ENCODE measurements at places on chromosomes 2 and 18. TPM values are rescaled to one million over a fixed set of nuclear protein-coding genes. Genes with fewer than 3 reads are reported as not detected.

DNA sequence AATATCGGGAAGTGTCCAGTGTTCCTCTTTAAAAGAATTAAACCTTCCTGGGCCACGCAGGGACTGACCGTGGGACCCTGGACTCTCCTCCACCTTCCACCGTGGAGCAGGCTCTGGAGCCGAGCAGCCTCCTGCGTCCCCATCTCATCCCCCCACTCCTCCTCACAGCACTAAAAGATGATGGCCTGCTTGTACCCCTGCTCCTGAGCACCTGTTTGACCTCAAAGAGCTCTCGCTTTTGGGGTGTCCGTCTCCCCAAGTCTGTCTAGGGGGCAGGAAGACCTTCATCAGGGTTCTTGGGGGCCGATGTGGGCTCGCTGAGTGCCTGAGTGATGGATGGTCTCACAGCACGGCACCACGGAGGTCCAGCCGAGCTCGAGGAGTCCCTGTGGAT lies 1.2 kb upstream of the SDC1 start:
- DNase-seq, result no peak

DNA sequence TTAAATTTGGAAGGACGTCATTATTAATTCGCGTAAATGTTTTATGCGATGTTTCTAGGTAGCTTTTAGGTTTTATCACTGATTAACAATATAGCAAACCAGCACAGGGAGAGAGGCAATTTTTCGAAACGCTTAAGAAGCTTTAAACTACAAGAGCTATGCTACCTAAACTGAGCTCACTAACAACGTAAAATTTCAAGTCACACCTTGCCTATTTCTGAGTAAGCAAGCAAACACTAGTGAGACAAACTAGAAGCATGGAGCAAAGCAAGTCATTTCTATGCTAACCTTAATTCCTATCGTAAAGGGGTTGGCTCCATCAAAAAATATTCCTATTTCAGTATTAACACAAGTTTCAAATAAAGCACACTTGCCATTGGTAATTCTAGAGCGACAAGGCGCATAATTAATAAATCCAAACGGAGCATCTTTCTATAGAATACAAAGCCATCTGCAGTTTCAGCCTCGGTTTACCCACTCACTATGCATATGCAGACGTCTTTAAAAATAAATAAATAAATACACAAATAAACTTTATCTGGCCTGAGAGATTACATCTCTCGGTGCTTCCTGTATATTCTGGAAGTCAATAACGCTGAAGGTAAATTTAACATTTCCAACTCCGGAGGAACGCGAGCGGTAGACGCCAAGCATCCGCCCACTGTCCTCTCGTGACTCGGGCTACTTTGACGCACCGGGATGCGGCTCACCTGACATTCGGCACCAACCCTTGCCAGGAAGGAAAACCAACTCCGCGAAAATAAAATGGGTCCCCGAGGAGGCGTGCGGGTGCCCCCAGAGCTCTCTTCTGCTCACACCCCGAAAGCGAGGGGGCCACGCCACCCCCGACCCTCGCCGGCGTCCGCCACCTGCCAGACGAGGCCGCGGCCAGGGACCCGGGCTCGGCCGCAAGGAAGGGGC lies 947 bp downstream of the ITSN2 start:
- no peak for DNase-seq

DNA sequence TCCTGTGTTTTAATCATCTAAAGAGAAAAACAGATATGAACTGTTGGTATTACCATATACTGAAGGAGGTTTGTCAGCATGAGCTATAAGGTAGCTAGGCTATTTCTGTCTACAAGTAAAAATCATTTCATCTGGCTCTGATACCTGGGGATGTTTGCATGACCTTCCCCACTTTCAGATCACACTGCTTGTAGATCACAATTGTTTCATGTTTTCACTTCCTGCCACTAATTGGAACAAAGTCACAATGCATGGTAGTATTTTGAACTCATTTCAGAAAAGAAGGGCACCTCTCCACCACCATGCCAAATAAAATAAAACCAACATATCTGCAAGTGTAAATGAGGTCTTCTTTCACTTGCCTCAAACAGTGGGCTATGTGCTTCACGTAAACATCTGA lies 37.8 kb downstream of the NYAP2 start:
- no peak for DNase-seq

DNA sequence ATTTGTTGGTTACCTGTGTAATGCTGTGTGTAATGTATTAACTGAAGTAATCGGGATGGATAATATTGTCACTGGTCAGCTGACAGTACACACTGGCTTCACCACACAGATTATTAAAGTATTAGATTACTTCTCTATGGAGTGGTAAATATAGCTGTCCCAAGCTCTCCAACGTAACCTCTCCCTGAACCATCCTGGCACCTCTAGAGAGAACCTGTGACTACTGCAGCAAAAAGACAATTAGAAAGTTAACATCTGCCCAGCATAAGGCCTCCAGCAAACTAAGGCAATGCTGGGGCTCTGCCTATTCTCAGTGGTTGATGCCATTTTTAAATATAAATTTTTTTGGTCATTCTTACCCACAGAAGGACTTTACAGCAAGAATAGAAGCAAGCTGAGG lies 351.3 kb downstream of the GPD2 start:
- DNase-seq, result no peak

DNA sequence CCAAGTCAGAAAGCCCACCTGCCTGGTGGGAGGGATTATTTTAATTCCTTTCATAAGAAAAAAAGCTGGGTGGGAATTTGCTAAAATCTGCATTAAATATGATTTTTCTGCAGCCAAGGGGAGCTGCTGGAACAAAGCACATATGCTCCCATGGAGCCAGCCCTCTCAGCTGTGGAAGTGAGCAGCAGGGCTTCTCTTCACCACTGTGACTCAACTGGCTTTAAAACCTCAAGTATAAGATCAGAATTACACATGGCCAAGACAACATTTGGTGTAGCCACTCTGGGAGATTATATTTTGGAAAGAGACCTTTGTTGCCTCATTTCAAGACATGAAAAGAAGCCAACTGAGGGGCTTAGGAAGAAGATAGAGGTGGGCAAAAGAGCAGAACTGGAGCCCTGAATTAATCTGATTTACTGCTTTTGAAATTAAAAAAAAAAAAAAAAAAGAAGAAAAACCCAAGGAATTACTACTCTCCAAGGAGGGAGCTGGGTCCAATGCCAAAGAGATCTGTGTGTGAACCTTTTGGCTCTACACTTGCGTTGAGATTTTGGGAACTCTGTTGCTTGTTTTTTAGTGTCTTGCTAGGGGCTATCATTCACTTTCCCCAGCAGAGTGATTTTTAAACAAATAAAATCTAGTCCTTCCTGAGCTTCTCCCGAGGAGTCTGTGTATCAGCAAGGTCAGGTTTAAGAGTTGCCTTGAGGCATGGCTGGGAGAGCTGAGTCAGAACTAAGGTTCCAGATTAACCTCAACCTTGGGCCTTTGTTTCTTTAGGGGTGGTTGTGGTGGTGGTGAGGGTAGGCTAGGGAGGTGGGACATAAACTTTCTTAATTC lies 6.0 kb downstream of the LHCGR start:
- no peak for DNase-seq

The FOXD4L1 gene
- polyA plus RNA-seq, result 0.39 TPM

DNA sequence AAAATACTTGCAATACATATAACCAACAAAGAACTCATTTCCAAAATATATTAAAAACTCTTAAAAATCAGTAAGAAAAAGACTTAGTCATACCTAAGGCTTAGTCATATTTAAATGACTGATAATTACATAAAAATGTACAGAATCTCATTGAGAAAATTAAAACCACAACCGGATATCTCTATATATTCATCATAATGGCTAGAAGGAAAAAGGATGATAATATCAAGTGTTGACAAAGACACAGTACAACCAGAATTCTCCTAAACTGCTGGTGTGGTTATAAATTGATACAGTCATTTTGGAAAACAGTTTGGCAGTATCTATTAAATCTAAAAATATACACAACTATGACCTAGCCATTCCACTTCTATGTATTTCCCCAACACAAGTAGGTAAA lies 27.1 kb upstream of the IHH start:
- no peak for DNase-seq
